ENCODE measurements at places on chromosomes 6 and 20.

- DNase-seq = no peak
Measured at GRCh38 chr6:52497652-52498408, 77.7 kb downstream of the EFHC1 start.

DNA sequence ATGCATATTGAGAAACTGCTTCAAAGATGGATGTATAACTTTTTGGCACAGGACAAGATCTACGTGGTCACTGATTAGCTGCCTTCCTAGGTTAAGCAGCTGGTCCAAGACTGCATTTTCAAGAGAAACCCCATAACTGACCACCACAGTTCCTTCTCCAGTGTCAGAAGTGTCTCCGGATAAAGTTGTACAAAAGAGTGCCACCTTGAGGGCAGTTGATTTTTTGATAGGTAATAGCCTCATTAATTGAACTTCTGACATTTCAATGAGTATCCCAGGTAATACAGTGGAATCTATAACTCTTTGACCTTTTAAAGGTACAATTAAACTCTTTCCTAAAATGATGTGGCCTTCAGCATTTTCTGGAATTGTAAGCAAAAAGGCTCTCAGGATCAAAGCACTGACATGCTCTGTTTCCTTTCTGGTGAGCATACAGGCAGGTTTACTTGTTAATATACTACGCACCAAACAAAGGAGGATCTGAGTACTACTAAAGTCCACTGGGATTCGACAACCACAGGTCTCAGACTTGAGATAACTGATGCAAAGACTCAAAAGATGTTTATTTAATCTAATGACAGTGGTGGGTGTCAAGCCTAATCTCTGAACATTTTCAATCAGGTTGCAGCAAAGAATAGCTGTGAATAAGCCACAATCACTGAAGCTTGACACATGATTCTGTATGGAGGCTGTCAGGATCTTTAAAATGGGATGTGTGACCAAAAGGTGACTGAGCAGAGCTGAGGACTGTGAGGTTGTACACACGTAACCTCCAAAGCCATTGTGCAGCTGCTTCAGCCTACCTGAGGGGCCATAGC, 21.2 kb downstream of the MKKS start:
- no peak for DNase-seq

GRCh38 chr6:104087765-104088164, 772.0 kb downstream of the HACE1 start:
- no peak for DNase-seq

GRCh38 chr20:16351415-16351814, 221.8 kb downstream of the KIF16B start:
- DNase-seq = no peak

GRCh38 chr6:571892-572291, 85.0 kb downstream of the HUS1B start:
- no peak for DNase-seq

DNA sequence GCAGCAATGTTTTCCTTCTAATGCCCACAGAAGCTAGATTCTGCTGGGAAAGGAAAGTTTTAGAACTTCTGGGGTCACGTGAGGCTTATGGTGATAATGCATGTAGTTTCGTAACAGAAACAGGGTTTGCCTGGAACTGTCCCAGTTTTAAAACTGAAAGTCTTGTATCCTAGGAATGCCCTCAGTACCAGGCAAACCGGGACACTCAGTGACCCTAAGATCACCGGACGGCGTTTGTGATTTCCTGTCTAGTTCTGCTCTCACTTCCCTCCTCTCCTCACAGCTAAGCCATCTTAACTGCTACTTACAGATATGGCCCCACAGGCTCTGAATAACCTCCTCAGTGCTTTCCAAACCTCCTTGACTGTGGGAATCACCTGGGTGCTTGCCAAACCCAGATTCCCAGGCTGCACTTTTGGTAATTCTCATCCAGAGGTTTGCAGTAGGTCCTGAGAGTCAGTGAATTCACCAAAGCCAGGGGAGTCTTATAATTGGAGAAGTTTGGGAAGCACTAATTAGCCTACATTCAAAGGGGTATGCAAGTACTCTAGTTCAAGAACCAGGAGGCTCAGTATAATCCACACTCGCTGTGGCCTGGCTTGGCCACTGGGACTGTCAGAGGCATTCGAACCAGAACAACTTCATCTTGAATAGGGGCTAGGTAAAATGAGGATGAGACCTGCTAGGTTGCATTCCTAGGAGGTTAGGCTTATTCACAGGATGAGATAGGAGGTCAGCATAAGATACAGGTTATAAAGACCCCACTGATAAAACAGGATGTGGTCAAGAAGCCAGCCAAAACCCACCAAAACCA, 231.6 kb upstream of the MYLIP start:
- DNase-seq = no peak

- DNase-seq = no peak
Measured at GRCh38 chr6:129648819-129649491, 61.0 kb downstream of the ARHGAP18 start.

- DNase-seq = no peak
Measured at GRCh38 chr20:41510847-41511450, 107.2 kb downstream of the CHD6 start.

DNA sequence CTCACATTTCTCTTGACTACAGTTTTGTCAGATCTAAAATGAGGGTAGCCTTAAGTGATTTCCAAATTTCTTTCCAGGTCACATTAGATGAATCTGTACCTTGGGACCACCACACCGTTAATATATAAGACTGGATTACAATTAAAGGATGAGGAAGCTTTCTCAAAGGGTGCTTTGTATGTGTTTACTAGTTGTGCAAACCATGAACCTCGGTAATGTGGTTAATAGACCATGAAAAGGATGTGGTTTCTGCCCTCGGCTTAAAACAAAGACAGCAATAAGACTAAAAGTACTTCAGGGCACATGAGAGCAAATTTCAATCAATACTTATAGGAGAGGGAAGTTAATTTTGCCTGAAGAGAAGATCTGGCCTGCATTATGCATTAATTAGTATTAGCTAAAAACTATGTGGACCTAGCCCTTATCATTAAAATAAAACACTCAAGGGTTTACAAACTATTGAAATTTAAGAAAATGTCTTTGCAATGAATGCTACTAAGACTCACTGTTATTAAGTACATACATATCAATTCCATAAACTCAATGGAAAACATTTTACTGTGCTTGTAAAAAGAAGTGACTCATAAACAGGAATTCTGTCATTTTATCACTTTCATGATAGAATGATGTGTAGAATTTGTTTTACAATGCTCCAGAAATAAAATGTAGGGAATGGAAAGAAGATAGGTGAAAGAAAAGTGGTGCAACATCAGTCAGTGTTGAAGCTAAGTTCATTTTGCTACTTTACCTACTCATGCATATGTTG, 936 bp upstream of the TMX4 start:
- DNase-seq = no peak

GRCh38 chr6:111591901-111592461, 13.7 kb downstream of the TRAF3IP2 start:
- DNase-seq = no peak

DNA sequence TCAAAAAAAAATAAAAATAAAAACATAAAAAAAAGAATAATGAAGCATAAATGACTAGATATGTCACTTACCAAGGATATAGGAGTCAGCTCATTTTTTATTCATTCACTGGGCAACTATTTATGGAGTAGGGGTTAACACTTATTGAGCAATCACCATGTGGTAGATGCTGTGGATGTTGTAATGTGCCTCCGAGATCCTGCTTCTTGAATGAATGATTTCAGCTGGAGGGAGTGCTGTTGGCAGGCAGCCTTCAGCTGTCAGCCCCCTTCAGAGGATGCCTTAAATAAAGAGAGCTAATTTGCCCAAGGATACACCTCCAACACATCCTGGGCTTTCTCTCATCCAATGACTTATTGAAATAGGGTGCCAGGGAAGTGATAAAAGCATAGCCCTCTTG, 229.5 kb upstream of the DTNBP1 start:
- no peak for DNase-seq

DNA sequence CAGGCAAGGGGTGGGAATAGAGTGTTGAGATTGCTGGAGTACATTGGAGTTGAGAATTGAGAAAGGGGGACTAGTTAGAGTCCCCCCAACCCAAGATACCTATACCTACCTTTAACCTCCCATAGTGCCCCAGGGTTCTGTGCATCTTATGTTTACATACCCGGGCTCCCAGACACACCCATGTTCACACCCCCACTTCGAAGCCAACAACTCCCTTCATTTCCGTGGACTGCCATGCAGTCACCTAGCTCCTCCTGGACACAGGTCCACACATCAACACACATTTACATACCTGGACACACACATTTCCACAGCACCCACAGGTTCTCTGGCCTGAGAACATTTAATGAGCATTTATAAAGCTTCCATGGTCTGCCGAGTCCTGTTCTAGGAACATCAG, 5.1 kb downstream of the TMEM63B start:
- DNase-seq = no peak

DNA sequence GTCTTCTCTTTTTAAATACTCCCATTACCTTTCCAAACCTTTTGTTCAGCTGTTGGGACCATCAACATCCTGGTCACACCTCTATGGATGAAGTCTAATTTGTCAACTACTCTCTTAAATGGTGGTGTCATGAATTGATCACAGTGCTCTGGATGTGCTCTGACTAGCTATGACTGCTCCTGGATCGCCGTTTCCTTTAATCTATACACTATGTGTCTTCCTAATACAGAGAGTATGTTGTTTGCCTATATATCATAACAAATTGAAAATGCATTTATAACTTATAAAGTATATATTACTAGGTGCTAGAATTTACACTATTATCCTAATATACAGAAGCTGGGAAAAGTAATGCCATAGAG, 357.5 kb downstream of the LAMA2 start:
- no peak for DNase-seq

DNA sequence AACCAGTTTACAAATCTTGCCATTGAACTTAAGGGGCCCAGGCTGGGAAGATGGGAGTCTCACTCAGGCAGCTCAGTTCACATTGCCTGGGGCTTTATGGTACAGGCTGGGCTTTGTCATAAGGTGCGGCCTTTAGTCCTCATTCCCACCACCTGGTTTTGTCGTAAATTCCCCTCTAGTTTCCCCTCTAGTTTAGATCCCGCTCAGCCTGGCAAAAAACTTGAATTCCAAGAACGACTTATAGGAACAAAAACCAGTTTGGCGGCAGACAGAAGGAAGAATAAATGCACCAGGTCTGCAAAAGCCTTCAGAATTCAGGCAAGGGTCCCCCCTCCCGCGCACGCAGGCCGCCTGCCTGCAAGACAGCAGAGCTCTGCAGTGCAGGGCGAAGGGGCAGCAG, 4.1 kb downstream of the BMP7 start:
- no peak for DNase-seq

DNA sequence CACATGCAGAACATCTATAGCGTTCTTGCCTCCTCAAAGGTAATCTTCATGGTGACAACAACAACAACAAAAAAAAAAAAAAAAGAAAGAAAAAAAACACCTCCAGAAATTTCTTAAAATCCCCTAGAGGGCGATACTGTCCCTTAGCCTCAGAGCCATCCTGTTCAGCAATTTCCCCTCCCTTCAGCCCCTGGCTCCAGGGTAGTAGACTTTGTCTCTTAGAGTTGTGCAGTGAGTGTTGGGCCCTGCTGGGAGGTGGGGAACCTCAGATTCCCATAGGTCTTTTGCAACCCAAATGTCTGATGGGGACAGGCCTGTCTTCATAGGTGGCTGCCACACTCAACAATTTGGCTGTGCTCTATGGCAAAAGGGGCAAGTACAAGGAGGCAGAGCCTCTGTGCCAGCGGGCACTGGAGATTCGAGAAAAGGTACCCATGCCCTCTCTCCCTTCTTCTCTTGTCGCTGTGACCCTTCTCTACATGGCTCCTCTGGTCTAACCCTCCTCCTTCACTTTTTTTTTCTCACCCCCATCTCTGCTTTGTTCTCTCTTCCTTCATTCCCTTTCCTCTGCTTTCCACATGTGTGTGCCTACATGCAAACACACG, 6.0 kb upstream of the PTK7 start:
- DNase-seq = no peak

DNA sequence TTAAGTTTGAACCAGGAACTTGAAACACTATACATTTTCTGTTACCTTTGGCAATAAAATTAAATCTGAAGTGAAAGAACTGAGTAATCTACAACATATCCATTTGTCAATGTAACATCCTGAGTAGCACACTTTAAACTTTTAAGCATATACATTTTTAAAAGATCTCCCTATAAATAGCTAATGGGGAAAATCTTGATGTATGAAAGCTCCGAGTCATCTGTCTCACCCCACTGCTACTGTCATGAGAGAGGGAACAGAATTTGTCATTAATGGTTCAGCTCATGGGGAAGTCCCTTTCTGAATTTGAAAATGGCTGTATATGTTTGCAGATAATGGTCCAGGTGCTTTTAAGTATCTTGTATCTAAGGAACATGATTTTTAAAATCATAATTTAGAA, 55.2 kb upstream of the NOX3 start:
- DNase-seq = no peak

DNA sequence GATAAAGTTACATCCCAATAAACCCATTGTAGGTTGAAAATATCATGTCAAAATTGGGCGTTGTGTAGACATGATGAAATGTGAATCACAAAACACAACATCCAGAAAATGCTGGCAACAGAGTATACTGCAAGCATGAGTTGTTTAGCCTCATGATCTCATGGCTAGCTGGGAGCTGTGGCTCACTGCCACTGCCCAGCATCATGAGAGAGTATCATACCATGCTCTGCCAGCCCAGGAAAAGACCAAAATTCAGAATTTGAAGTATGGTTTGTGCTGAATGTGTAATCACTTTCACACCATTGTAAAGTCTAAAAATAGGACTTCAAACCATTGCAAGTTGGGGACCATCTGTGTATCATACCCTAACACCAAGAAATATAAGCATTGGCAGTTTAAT, 45.2 kb upstream of the SMAP1 start:
- DNase-seq = no peak

DNA sequence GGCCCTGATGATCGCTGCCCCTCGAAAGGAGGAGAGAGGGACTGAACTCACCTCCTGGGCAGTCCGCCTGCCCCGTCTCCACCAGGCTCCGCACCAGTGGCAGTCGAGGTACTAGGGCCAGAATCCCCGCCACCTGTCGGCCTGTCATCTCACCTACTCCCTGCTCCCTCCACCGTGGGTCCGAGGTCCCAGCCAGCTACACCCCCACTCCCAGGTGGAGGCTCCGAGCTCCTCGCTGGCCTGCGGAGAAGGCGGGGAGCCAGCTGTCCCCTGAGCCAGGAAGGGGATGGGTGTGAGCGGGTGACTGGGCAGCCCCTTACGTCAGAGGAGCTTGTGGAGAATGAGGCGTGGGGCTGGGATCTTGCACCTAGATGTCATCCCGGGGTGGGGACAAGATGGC, 1066.5 kb upstream of the MANEA start:
- no peak for DNase-seq

DNA sequence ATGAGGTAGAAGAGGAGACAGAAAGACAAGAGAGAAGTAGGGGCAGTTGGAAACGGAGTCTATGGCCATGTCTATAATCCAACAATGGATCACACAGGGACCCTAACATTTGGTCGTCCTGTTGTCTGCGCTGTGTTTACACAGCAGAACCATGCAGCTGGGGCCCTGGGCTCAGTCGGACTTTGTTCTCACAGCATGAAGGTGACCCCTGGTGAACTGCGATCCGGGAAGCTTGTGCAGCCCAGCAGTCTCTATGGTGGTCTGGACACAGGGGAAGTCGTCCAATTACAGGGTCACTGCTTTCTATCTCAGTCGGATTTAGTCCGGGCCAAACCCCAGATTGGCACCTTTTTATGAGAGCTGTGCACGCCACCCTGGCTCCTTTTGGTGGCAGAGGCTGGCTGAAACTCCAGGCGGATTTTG, 153.6 kb downstream of the FOXA2 start:
- no peak for DNase-seq
